ENCODE measurements at places on chromosomes 11 and 22.

DNA sequence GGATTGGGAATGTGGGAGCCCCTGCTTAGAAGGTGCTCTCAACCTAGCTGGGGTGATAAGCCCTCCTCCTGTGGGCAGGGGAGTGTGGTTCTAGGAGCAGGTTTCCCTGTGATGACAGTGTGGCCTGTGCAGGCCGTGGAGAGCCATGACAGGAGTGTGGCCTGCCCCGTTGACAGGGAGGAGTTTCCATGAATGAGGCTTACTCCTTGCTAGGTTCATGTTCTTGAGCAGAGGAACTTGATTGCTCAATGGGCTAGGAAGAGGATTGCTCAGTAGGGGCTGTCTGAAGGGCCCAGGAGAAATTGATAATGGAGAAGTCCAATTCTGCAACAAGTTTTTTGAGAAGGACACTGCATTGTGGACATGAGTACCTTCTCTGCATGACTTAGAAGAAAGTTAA is 92.0 kb downstream of the PPP6R3 start:
- DNase-seq, result no peak

- DNase-seq, result no peak
These were observed 228.9 kb upstream of the SORL1-AS1 start for GRCh38 chr11:121681550-121682268.

DNA sequence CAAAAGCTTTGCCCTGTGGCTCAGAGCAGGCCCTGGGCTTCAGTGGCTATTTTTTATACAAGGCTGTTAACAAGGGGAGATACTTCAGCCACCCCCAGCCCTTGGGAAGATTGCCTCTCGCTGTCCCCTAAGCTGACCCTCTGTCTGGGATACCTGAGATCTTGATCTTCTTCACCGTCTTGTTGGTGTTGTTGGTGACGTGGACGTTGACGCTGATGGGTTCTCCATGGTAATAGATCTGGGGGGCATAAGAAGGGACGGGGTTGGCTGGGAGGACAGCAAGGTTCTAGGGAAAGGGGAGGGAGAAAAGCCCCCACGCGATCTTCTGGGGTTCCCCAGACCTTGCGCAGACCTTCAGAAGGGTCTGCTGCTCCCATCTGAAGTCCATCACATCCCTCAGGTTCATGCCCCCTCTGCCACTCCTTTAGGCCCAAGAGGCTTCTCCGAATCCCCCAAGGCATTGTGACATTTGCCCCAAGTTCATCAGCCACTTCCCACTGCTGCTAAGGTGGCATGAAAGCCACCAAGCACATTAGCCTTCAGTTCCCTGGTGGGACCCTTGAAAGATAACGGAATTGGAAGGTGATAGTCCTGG is 36.7 kb downstream of the TPBGL start:
- no peak for DNase-seq

- DNase-seq, result no peak
These were observed 30.8 kb downstream of the RSPH14 start for GRCh38 chr22:23110922-23111527.

DNA sequence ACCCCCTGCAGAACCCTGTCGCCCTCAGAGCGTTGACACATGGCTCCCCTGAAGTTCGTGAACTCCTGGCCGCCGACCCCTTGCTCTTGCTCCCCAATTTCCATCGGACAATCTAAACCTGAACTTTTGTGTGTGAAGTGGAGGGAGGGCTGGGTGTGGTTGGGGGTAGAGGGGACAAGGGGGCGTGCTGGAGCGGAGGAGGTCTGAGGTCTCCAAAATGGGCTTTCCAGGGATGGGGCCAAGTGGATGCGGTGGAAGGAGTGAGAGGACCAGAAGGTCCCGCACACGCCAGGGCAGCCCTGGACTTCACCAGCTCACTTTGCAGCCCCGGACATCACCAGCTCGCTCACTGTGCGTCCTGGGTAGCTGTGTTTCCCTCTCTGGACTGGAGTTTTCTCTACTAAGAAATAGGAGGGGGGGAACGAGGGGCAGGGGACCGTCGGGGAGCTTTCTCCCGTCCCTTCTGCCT is 18.6 kb downstream of the CREB3L1 start:
- no peak for DNase-seq

GRCh38 chr11:81916451-81916850 is 817.2 kb downstream of the FAM181B start:
- no peak for DNase-seq

- DNase-seq, result no peak
These were observed 109.4 kb downstream of the LDLRAD3 start for GRCh38 chr11:36053281-36053680.

DNA sequence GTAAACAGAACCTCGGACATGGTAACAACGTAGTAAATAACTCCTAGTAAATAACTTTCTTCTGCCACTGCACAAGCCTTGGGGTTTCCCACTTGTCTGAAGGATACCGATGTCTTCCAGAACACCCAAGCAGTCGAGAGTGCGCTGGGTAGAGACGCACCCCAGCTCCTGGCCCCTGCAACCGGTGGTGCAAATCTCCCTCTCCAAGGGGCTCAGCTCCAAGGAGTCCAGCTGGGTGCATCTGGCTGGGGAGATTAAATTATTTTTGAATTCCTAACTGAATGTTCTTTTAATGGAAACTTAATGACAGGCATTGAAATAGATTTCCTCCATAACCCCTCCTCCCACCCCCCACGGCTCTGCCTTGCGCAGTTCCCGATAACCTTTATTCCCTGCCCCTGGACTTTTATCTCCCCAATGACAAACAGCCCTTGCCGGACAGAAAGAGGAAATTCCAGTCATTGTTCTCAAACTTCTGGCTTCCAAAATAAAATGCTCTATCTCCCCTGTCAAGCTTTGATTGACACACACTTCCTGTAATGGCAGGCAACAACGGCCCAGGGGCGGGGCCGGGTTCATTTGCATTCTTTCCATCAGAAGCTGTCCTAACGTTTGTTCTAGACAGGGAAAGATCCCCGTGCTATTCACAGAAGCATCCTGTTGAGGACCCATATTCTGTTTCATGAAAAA is 31.2 kb downstream of the KCNJ1 start:
- DNase-seq, result no peak

GRCh38 chr22:46058091-46058420 is 81.1 kb upstream of the WNT7B start:
- DNase-seq, result peak; percentile 84

- no peak for DNase-seq
These were observed 654 bp downstream of the TMEM86A start for GRCh38 chr11:18699269-18699596.

DNA sequence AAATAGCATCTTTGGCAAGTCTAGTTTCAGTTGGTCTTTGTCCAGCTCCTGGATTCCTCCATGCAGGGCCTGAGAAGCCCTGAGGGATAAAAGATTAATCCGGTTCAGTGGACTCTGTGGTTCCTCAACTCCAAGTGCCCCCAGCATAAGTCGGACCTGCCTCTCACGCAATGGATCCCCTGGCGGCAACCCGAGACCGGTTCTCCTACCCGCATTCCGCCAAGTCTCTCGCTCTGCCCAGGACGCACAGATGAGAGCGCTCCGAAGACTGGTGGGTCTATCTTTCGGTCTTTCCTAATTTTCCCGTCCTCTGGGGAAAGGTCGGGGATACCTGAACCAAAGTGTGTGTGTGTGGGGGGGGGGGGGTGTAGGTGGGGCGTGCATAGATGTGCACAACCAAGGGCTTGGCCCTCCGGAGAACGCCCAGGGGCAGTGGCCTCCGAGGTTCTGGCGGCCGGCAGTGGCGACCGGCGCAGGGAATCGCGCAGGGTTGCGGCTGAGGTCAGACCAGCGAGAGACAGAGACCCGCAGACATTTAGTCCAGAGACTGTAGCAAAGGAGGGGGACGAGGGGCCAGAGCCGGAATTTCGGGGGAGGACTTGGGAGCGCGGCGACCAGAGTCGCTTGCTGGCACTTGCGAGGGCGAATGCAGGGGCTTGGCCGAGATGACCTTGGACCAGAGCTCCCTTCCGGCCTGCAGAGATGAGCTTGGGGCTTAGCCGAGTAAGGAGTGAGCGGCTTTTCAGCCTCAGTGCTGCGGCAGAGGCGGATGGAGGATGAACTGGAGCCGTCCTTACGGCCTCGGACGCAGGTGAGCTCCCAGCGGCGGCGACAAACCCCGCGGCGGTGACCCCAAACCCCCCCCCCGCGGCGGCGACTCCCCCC is 712 bp upstream of the SLC2A11 start:
- peak; percentile 42 for DNase-seq

- DNase-seq, result no peak
These were observed 60.2 kb downstream of the BRD1 start for GRCh38 chr22:49767355-49768062.

Measured in prostate gland (tissue), 2 donors.